GM23248 (cell line): ENCODE measurements at places on chromosomes 2 and 18. TPM values are rescaled to one million over a fixed set of nuclear protein-coding genes. Genes with fewer than 3 reads are reported as not detected.
A peak's percentile ranks its signal among the peaks of the same experiment; 100 is the strongest.

The IL1B gene
- 0.86 and 3.8 TPM in 2 replicates for total RNA-seq

The GLI2 gene
- total RNA-seq: 5.1 and 8.3 TPM in 2 replicates

The CREB1 gene
- 44.5 and 71.8 TPM in 2 replicates for total RNA-seq

The UPP2 gene
- total RNA-seq: not detected in 2 replicates

The UGT1A4 gene
- total RNA-seq: not detected in 2 replicates

The C2orf15 gene
- total RNA-seq: not detected in 2 replicates

- no peaks in the 10 kb centered on the region for H3K36me3 ChIP-seq
- H3K4me3 ChIP-seq: no peak overlapping the region
- no peak for DNase-seq
- H3K27ac ChIP-seq: no peak overlapping the region
- H3K4me1 ChIP-seq: no peaks in the 10 kb centered on the region
Measured at GRCh38 chr2:226716126-226716525, 83.5 kb downstream of the IRS1 start.

DNA sequence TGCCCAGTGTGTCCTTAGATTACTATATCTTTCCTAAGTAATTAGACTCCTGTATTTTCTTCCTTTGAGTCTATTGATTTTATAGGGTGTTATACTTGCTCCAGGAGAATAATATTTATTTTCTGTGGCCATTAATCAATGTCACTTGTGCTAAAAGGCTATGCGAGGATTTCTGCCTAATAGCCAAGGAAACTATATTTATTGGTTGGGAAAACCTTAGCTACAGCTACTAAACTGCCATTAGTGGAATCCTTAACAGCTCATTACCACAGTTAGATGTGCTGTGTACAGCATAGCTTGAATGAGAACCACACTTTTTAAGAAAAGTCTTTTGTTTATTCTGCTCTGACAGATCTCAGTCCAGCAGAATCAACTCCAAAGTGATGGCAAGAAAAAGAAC lies 537.3 kb downstream of the ERBB4 start:
- H3K27ac ChIP-seq: no peak overlapping the region
- H3K4me3 ChIP-seq: no peak overlapping the region
- no peak for DNase-seq

GRCh38 chr2:160247296-160248035 lies 47.4 kb upstream of the ITGB6 start:
- no peaks in the 10 kb centered on the region for H3K27me3 ChIP-seq
- H3K4me3 ChIP-seq: no peak overlapping the region
- no peak overlapping the region for H3K27ac ChIP-seq
- no peaks in the 10 kb centered on the region for H3K36me3 ChIP-seq

DNA sequence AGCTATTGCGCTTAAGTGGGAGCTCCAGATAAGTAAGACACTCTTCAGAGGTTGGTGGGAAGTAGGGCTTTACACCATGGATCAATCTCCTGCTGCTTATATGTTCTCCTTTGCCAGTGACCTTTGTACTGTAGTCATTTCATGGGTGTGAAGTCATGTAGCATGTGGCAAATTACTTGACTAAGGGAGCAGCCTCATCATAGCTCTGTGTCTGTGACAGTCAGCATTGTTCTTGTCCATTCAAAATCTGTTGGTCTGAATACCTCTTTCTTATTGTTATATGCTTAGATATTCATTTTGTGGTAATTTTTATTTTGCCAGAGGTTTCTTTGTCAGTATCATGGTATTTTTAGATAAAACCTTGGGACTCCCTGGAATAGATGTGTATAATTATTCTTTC lies 18.2 kb downstream of the SLC4A1AP start:
- peaks cover 31% of the 10 kb centered on the region for H3K4me1 ChIP-seq
- H3K27ac ChIP-seq: peak overlapping the region; percentile 96
- peaks cover 32% of the 10 kb centered on the region for H3K36me3 ChIP-seq

DNA sequence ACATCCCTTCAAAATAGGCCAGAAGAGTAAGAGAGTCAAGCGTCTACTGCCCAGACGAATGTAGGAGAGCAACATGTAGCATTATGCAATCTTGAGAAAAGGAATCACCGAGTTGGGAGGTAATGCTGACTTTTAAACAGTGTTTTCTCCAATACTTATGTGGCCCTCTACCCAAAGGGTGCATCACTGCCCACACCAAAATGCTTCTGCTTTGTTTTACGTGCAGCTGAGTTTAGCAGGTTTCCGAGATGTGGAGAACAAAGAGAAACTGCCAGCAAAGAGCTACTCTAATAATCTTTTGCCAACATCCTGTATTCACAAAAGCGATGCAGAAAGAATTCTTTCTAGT lies 63.4 kb upstream of the ZEB2 start:
- H3K36me3 ChIP-seq: no peaks in the 10 kb centered on the region
- peaks cover 13% of the 10 kb centered on the region for H3K4me1 ChIP-seq
- H3K27me3 ChIP-seq: no peaks in the 10 kb centered on the region
- no peak overlapping the region for H3K27ac ChIP-seq

- no peaks in the 10 kb centered on the region for H3K4me1 ChIP-seq
- H3K4me3 ChIP-seq: no peak overlapping the region
- no peak overlapping the region for H3K27ac ChIP-seq
- DNase-seq: no peak
- H3K27me3 ChIP-seq: peaks cover 30% of the 10 kb centered on the region
Measured at GRCh38 chr2:72835403-72835802, 9.6 kb upstream of the EXOC6B start.

DNA sequence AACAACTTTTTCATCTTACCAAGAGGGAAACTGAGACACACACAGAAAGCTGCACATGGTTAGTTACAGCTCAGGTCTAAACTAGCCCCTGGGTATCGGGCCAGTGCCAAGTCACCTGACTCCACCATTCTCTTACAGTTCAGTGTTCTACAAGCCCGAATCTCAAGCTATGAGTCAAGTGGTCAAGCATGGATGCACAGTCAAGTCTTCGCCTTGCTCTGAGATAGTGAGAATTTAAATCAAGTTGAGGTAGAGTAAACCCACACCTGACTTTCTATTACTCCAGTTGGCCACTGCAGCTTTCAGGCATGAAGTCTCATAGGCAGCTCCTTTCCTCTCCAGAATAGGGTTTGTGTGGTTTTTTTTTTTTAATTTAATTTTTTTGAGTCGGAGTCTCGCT lies 34.5 kb upstream of the ARL5A start:
- no peak overlapping the region for H3K27ac ChIP-seq
- no peak for DNase-seq
- H3K36me3 ChIP-seq: no peaks in the 10 kb centered on the region
- no peaks in the 10 kb centered on the region; the same call in 1 of the 2 replicates for H3K27me3 ChIP-seq
- H3K4me1 ChIP-seq: no peaks in the 10 kb centered on the region
